ENCODE measurements at places on chromosomes 16 and 17.

- no peak for DNase-seq
These were observed 25.1 kb upstream of the MED13 start for GRCh38 chr17:62090021-62090824.

DNA sequence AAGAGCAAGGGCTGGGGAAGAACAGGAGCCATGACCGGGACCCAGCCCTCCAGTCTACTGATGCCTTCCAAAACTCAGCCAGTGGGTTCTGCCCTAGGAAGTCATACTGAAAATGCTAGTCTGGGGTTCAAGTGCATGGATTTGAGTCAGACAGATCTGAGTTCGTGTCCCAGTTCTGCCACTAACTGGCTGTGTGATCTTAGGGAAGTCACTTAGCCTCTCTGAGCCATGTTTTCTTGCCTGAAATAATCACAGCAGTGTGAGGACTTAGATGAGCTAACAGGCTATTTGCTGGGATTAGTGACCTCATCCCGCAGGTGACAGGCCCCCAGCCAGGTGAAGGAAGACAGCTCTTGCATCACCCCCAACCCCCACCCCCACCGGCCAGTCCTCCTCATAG lies 4.4 kb downstream of the GRIN2C start:
- no peak for DNase-seq

- no peak for DNase-seq
These were observed 5.8 kb downstream of the PDK2 start for GRCh38 chr17:50100921-50101345.

DNA sequence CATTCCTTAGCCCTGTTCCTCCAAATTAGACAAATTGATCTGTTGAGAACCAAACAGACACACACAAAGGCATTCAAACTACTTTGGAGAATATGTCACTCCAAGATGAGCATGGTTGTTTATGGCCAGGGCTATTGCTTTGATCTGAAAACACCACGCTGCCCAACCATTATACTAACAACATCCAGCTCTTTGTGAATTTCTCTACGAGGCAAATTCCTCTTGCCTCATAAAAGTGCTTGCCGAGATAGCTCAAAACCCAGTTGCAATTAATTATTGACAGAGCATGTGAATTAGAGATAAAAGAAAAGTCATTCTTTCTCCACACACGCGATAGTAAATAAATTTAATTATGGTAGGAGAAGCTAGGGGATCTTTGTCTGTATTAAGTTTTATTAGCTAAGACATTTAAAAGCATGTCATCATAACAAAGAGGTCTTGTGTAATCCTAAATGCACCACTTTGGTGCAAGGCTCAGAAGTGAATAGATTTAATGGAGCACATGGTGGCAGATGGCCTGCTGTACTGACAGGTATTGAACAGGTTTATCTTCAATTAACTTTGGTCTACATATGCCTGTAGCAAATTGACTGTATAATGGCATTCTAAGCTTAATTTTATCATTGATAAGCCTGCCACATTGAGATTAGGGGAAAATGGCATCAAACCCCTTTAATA lies 441.8 kb downstream of the HS3ST4 start:
- DNase-seq: no peak

GRCh38 chr17:15973834-15974233 lies 25.7 kb downstream of the ZSWIM7 start:
- DNase-seq: no peak
